ENCODE measurements at places on chromosomes 4 and X.

GRCh38 chr4:153221783-153222706, 17.8 kb downstream of the TRIM2 start:
- peak; percentile 6 for DNase-seq

- DNase-seq = peak; percentile 60
Observed at GRCh38 chr4:56804551-56804950, 16.9 kb downstream of the SPINK2 start.

DNA sequence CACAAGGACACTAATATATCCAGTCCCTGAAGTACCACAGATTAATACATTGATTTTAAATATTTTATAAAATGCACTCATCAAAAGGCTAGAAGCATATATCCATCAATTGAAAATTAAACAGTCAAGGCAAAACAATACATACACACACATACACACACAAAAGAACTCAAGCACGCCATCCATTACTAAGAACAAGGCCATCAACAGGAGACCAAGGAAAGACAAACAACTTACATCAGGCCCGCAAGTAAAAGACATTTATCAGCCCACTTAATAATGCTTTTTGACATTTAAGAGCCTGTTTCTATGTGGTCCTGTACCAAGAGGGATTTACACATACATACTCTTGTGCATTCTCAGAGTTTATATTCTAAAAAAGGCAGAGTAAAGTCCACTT, 50.0 kb upstream of the ZNF827 start:
- DNase-seq = no peak

DNA sequence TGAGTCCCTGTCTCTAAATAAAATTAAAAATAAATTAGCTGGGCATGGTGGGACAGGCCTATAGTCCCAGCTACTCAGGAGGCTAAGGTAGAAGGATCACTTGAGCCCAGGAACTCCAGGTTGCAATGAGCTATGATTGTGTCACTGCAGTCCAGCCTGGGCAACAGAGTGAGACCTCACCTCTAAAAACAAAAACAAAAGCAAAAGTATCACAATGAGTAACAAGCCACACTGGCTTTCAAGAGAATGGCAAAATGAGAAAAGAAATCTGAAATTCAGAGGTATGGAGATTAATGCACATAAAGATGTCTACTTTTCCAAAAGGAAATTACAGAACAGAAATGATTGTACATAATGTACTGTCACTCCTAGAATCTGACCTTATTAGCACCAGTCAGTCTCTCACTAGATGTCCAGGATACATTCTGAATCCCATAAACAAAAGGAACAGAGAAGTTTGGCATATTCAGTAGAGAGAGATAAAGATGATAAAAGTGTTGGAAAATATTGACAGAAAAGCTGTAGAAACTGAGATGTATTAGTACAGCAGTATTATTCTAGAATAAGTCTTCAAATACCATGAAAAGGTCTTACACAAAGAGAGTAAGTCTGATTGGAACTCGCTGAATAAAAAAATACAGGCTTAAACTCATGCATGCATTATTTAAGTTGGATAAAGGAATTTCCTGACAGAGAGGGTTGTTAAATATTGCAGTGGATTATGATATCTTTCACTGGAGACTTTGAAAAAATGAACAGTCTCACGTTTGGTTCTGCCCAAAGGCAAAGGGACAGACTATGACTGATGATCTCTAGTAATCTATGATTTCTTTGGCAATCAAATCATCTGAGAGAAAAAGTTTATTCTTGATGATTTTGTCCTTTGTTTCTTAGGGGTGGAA, 102.5 kb downstream of the SH3RF1 start:
- no peak for DNase-seq

DNA sequence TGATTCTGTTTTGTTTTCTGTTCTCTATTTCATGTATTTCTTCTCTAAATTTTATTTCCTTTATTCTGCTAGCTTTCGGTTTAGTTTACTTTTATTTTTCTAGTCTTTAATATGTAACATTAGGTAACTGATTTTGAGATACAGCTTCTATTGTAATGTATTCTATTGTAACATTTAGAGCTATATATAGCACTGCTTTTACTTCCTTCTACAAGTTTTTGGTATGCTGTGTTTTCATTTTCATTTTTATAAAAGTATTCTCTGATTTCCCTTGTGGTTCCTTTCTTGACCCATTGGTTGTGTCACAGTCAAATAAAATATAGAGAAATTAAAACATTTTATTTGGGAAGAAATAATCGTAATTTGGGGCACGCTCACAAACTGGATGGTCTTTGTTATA, 13.9 kb upstream of the CT47A1 start:
- no peak for DNase-seq

GRCh38 chr4:145483514-145483913, 1.9 kb downstream of the SMAD1 start:
- DNase-seq = no peak

GRCh38 chrX:84865113-84865512, 138.6 kb upstream of the APOOL start:
- no peak for DNase-seq

DNA sequence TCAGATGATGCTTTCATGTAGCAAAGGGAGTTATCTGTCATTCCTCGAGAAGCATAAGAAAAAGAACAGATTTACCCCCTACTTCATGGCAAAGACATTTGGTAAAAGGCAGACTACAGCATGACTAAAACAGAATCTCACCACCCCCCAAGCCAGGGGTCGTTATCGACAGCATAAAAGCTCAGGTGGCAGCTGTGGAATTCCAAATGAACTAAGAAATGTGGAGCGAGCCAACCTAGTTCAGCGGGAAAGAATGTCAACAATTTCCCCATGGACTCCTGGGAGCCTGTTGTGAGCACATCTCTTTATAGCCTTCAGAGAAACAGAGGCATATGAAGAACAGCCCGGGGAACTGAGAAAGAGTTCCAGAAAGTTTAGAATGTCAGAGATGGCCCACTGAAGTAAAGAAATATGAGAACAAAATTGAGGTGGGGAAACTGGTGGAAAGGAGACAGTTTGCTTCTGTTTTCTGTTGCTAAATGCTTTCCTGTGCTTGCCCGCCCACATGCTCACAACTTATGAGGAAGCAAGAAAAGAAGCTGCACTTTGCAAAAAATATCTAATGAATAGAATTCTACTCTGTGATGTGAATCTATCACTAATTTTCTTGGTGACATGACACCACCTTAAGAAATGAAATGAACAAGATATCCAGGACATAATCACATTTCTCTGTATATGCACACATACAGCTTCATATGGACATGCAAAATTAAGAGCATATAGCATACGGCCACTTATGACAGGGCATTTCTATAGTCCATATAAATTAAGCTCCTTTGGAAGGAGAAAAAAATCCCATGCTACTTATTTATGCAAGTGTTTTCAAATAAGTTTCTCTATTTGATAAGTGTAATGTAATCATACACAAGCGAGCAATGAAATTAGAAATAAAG, 135.3 kb upstream of the MID1 start:
- DNase-seq = no peak

DNA sequence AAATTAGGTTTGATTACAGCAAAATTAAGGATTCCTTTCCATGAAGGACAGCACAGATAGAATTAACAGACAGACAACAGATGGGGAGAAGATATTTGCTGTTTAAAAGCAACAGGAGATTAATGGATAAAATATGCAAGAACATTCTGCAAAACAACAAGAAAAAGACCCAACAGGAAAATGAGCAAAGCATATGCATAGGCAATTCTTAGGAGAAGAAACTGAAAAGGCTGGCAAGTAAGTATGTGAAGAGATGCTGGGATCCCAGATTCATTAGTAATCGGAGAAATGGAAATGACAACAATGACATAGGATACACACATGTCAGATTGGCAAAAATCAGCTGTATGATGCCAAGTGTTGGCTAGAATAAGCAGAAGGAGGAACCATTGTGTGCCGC, 27.5 kb upstream of the HMGB3 start:
- no peak for DNase-seq

GRCh38 chr4:56450342-56450741, 14.3 kb downstream of the PAICS start:
- DNase-seq = no peak

GRCh38 chr4:107740381-107740780, 20.3 kb upstream of the PAPSS1 start:
- DNase-seq = no peak

DNA sequence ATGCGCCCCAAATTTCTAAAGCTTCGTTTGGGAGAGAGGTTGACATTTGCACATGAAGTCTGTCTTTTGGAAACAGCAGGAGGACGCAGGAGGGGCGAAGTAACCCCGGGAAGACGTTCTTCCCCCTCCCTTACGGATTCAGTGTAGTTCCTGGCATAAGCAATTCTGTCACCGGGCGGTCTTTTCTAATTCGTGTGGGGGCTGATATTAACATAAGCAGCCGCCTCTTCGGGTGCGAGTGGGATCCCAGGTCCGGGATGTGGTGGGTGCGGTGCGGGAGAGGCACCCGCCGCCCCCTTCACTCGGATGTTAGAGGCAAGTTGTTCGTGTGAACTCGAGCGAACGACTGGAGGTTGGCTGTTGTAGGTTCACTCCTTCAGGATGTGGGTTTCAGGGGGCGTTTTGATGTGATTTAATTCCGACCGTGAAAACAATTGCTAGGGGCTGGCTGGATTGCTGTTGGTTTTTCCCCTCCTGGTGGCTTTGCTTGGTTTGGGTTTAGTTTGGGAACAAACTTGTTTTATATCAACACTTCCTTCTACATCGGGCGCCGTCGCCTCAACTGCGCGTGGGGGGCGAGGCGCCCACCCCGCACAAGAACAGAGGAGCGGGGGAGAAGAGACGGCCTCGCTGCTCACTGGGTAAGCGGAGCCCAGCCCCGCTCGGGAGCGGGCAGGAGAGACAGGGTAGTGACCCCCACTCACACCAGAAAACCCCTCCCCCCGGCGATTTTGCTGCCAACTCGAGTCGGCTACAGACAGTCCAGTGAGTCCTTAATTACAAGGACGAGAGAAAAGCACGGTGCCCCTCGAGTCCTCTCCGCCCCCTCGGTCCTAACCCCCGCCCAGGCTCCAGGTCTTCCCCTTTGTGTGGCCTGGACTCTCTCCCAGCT, 2.9 kb upstream of the LEF1 start:
- peak; percentile 11 for DNase-seq

DNA sequence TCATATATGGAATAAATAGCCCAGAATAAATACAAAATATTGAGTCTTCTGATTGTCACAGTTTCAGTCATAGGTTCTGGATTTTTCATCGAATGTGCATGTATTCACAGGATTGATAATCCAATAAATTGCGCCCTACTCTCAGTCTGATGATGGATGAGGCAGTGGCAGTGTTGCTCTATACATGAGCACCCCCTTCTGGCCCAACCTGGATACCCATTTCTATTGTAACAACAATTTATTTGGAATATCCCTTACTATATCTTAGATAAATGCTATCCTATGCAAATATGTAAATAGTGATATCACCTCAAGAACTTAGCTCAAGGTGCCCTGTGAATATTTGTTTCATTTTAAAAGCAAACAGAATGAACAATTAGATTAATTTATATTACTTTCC, 733.7 kb upstream of the PABPC4L start:
- no peak for DNase-seq

GRCh38 chrX:17703201-17703600, 34.1 kb upstream of the SCML1 start:
- no peak for DNase-seq

DNA sequence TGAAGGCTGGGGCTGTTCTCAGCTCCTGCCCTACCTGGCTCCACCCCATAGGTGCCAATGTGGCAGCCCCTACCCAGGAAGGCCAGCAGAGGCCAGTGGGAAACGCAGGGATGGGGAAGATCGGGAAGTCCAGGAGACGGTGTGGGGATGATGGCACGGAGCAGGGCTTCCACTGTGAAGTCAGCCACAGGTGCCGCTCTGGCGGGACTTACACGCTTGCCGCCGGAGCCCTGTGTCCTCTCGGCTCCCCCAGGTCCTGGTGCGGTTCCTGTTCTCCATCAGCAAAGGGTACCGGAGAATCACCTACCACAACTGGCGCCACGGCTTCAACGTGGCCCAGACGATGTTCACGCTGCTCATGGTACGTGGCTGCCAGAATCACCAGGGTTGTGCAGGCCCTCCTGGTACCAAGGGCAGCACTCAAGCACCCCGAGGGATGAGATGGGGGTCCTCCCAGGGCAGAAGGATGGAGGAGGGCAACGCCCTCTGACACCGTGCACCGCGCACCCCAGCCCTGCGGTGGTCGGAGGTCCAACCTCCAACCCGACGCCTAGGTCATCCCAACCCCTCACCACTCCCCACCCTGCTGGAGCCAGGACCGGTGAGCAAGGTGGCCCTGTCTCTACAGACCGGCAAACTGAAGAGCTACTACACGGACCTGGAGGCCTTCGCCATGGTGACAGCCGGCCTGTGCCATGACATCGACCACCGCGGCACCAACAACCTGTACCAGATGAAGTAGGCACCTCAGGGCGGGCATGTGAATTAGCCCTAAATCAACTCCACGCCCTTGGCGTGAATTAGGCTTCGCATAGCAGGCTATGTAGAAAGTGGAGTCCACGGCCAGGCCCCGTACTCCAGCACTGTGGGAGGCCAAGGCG, 12.0 kb downstream of the ATP5ME start:
- DNase-seq = no peak

DNA sequence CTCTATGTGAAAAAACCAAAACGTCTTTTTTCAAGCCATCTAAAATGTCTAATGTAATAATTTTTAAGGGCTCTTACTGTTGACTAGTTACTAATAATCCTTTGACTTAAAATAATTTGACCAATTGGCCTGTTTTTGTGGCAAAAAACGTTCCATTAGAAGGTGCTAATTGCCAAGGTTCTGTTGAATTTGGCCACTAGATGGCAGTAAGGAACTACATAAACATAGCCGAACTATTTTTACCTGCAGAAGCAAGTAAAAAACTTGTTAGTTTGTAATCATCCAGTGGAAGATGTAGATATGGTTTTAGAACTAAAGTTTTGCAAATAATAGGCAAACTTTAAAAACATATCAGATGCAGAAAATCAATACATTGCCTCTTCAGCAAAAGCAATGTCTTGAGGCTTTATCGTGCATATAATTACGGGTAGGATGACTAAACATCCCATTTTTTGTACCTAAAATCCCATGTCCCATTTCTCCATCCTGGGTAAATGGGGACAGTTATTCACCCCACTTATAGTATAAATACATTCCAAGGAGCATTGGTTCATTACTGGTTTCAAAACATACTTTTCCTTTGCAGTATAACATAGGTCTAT, 57.6 kb downstream of the PROM1 start:
- peak; percentile 75 for DNase-seq

- no peak for DNase-seq
Observed at GRCh38 chr4:177220376-177220775, 89.3 kb upstream of the NEIL3 start.

DNA sequence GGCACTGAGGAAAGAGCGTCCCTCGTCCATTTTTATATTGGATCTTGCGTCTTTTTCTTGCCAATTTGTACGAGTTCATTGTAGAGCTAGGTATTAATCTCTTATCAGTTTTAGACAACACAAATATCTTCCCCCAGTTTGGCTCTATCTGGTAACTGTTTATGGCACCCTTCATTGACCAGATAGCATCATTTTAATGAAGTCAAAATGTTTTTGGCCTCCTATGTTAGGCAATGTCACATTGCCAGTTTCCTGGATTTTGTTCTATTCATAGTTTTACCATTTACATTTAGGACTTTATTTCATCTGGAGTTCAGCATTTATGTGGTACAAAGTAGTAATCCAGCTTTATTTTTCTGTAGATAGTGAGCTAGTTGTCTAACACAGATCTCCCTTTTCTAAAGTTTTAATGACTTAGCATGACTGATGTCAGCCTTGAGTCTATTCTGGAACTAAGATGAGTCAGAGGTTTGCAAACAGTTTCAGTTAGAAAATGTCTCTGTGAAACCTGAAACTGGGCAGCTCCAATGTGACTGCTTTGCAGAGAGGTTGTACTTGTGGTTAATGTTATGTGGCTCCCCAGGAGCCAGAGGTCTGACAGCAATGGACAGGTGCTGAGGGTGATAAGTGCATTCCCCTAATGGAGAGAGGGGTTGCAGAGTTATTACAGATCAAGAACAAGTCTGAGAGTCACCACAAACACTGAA, 5.3 kb upstream of the STBD1 start:
- no peak for DNase-seq

Measured in bone marrow (tissue), 2 donors.